ENCODE measurements at places on chromosomes 2 and 18.

DNA sequence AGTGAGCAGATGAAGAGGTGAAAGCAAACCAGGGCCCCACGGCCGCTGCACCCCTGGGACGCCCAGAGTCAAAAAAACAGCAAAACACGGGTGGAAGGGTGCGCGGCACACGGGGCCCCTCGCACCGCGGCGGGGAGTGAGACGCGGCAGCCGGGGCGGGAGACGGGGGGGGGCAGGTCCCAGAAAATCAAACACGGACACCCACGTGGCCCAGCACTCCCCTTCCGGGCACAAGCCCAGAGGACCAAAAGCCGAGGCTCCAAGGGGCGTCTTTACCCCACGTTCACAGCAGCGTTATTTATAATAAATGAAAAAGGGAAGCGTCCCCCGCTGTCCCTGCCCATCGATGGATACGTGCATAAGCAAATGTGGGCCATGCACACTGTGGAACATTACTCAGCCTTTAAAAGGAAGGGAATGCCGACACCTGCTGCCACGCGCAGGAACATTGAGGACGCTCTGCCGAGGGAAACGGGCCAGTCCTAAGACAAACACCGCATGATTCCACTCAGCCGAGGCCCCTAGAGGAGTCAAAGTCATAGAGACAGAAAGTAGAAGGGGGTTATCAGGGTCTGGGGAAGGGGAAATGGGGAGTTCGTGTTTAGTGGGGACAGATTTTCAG, 677 bp upstream of the COPS9 start:
- no peak for DNase-seq

- no peak for DNase-seq
Measured at GRCh38 chr2:121085801-121086200, 199.2 kb downstream of the TFCP2L1 start.

- DNase-seq, result peak; percentile 93
Measured at GRCh38 chr2:181106789-181107627, 126.6 kb downstream of the UBE2E3 start.

DNA sequence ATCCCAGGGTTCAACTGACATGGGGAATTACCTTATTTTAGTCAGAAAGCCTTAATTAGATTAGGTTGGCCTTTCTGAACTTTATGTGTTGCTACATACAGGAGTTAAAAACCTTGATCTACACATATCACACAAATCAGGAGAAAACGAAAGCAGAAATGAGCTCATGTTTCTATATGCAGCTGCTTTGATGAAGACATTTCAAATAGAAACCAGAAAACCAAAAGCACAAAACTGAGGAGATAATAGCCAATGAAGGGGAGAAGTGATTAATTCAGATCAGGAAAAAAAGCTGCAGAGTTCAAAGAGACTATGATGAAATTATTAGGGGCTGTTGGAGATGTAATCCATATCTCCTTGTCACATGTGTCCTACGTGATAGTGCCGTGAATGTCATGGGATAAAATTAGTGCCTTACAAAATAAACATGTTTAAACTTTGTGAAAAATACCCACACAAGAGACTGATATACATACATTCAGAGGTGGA, 255.0 kb downstream of the CAMKMT start:
- no peak for DNase-seq

GRCh38 chr2:178819147-178819875, 12.1 kb upstream of the TTN start:
- no peak for DNase-seq

DNA sequence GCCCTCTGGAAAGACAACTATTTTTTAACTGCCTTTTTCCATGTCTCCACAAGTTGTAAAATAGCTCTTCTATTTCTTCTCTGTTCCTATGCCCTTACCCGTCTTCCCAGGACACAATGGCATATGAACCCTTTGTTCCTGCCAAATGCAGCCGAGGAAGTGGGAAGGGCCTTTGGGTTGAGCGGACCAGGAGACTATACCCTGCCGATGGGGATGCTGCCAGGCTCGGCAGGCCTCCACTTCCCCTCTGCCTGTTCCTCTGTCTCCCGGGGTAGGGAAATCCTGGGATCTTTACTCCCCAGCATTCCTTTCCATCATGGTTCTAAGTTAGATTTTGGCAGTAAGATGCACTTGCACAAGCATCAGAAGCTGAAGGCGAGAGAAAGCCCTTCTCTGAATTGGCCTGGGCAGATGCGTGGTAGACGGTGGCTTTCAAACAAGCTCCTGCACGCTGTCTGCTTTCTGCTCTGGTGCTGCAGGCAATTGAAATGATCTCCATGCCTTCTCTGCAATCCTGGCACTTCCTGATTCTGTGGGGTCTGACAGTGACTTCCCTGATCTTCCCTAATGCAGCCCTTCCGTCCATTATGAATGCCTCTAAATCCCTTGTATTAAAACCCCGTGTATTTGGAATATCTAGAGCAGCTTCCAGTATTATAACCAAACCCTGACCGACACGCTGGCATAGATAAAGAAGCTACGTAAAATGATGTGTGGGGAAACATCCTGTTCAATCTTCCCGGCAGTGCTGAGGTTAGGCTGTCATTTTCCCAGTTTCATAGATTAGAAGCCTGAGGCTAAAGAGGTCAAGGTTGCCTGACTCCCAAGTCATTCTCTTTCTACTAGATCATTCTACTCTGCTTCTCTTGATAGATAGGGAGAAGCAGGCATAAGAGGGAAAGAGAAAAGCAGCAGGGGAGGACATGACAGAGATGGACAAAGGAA, 69.8 kb downstream of the MCFD2 start:
- no peak for DNase-seq

GRCh38 chr18:2201036-2201600, 370.2 kb downstream of the METTL4 start:
- no peak for DNase-seq

DNA sequence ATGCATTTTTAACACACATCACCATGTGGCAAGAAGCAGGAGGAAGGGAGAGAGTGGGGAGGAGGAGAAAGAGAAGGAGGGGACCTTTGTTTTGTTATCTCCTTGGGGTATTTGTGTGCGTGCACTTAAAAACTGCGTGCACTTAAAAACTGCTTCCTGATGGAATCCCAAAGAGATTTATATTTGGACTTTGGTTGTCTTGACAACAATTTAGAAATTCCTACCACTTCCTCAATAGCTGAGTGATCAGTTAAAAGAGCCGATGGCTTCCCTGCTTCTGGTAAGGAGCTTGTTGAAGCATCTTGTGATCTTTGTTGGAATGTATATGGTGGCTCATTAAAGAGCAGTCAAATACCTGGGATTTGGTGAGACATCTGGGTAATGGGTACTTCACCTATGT, 4.5 kb downstream of the RAB31 start:
- no peak for DNase-seq

DNA sequence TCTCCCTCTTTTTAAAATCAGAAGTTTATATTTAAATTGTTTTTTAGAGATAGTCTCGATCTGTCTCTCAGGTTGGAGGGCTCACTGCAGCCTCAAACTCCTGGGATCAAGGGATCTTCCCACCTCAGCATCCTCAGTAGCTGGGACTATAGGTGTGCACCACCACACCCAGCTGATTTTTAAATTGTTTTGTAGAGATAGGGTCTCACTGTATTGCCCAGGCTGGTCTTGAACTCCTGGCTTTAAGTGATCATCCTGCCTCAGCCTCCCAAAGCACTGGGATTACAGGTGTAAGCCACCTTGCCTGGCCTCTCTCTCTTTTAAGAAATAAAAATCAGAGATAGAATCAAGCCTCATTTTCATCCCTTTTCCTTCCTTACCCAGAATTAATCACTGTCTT, 22.1 kb downstream of the FAM171B start:
- DNase-seq, result no peak

DNA sequence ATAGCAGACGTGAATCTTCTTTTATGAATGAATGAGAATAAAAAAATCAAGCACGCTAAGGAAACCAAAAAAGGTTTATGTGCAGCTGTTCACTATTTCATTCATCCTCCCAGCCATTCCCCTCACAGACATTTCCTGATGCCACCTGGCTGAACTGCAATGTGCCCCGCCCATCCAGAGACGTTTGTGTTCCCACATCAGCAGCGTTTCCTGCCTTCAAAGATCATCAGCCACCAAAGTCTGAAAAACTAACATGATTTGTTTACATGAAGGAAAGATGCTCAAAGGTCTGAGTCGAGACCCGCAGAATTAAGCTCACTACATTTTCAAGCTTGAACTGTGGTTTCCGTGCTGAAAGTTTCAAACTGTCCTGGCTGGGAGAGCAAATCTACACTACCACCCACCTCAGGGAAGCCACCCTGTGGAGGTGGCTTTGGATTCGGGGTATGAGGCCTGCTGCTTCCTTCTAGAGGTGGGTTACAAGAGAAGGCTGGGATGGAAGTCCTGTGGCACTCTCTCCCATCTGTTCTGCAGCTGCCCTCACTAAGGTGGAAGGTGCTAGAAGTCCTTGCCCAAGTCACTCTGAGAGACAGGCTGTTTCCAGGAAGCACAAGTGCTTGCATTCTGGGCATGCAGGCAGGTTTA, 201.3 kb upstream of the OSR1 start:
- DNase-seq, result no peak

- no peak for DNase-seq
Measured at GRCh38 chr18:13436576-13436975, 218.0 kb downstream of the LDLRAD4 start.

DNA sequence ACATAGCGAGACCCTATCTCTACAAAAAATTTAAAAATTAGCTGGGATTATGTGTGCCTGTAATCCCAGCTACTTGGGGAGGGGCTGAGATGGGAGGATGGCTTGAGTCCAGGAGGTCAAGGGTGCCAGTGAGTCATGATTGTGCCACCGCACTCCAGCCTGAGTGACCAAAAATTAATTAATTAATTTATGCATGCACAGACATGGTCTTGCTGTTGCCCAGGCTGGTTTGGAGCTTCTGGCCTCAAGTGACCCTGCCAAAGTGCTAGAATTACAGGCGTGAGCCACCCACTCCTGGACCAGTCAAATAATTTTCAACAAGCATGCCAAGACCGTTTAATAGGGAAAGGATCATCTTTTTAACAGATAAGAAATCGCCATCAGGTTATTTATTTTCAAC, 57.7 kb upstream of the TFCP2L1 start:
- no peak for DNase-seq

DNA sequence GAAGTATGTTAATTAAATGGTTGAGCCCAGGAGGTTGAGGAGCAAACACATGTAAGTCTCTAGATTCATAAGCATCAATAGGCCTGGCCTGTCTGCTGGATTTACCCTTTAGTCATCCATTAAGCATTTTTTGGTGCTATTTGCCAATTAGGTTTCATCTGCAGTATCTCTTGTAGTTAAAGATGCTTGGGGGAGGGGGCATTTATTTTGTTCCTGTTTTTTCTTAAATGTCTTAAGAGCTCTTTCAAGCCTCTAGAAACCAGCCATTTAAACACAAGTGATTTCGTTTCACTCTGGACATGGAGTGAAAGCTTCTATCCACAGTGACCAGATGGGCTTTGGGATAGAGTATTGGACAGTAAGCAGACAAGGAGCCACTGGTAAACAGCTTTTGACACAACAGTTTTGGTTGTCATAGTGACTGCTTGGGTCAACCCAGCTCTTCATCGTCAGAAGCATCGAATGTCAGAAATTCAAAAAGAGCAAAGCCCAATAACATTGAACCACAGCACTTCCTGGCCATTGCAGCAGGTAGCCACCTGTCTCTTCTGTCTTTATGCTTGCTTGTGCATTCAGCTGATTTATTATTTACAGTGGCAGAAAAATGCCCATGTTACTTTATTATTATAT, 4.9 kb downstream of the QPCT start:
- no peak for DNase-seq

GRCh38 chr2:120937686-120938044, 202.0 kb downstream of the GLI2 start:
- no peak for DNase-seq

DNA sequence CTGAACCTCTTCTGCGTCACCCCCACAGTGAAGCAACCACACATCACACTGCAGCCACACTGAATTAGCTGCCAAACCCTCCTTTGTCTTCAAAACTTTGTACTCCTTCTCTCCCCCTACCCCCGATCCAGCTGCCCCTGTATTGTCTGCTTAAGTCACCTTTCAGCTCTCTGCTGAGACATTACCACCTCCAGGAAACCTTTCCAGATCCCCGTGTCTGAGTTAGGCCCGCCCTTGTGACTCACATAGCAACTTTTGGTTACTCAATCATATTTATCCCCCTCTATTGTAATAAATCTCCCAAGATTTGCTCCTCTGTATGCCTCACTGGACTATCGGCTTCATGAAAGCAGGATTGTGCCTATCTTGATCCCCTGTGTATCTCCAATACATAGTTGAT, 82.8 kb upstream of the CDCA7 start:
- no peak for DNase-seq

GRCh38 chr2:75522543-75523312, 38.0 kb downstream of the EVA1A start:
- no peak for DNase-seq

GRCh38 chr2:168712053-168712452, 90.4 kb upstream of the NOSTRIN start:
- DNase-seq, result no peak

GRCh38 chr2:131658769-131659131, 131.1 kb downstream of the CCDC74A start:
- no peak for DNase-seq

DNA sequence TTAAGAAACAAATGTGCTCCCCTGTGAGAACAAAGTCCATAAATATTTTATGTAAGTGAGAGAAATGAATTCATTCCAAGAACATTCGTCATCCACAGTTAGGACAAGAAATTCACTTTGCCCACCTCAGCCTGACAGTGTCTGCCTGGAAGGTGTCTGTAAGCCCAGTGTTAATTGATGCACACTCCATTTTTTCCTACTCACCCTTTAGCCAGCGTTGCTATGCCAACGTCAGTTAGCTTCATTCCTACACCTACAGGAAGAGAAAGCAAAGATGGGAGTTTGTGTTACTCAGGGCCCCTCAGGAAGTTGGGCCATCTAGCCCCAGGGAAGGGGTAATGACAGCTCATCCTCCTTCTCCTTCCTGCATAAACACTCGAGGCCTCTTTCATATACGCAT, 131.0 kb downstream of the ALPK2 start:
- DNase-seq, result no peak

DNA sequence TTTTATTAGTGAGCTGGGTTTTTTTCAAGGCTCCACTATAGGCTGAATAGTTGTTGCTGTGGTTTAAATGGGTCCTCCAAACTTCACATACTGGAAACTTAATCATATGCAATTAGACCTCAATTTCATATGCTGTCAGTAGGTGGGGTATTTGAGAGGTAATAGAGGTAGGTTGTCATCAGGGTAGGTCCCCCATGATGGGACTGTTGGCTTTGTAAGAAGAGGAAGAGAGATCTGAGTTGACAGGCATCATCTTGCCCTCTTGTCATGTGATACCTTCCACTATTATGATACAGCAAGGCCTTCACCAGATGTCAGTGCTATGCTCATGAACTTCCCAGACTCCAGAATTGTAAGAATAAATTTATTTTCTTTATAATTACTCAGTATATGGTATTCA, 819.4 kb downstream of the LRP1B start:
- no peak for DNase-seq

- DNase-seq, result no peak
Measured at GRCh38 chr18:48640566-48641270, 101.9 kb downstream of the CTIF start.

- DNase-seq, result no peak
Measured at GRCh38 chr18:35797948-35798347, 174.5 kb upstream of the RMP24 start.
